Fibroblast of pulmonary artery (primary cell): ENCODE measurements at places on chromosomes 6 and 20.

DNA sequence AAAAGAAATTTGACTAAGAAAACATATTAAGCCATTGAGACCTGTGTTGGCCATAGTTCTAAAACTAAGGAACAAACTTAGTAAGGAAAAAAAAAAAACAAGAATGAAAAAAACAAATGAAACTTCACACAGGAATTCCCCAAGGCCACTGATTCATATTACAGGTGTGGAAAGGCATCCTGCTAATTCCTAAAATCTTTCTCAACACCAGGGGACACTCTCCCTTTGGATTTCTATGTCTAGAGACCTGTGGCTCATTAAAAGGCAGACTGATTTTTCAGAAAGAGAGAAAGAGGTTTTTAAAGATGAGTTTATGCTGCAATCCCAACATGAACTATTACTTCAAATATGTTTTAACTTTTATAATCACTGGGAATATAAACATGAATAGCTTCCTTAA, at the start of gene OR12D1:
OR12D1 (plus strand) TSS at position 341 of the 400 bp plus-strand sequence.
- no peak for DNase-seq

DNA sequence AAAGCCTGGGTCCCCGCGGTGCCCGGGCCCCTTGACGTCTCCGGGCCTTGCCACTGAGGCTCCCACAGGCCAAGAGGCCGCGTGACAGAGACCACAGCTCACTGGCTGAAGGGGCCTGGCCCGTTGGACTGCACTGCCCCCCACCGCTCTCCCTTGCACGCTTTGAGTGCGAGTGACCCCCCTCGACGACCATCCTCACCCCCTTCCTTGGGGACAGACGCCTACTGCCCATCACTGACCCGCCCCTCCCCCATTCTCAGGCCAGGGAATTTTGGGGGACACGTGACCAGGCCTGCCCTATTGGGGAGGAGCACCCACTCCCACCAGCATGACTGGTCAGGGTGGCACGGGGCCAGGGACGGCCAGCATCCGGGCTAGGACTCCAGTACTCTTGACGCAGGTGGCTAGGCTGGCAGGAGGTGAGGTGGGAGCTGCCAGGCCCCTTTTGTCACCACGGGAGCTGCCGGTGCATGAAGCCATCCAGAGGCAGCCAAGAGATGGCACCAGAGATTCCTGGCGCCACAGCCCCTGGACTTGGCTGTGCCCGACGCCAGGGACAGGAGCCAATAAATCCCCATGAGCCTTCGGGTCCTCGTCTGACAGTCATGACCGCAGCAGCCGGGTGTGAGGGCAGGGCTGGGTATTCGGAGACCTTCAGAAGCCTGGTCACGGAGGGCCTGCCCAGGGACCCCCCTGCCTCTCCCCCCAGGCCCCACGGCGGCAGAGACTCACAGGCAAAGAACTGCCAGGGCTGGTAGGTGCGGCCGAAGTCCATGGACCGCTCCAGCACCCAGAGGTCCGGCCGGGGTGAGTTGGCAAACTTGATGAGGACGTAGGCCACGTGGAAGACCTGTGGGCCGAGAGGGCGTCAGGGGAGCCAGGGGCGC, 14.5 kb downstream of the LAMA5 start:
- no peak for DNase-seq

DNA sequence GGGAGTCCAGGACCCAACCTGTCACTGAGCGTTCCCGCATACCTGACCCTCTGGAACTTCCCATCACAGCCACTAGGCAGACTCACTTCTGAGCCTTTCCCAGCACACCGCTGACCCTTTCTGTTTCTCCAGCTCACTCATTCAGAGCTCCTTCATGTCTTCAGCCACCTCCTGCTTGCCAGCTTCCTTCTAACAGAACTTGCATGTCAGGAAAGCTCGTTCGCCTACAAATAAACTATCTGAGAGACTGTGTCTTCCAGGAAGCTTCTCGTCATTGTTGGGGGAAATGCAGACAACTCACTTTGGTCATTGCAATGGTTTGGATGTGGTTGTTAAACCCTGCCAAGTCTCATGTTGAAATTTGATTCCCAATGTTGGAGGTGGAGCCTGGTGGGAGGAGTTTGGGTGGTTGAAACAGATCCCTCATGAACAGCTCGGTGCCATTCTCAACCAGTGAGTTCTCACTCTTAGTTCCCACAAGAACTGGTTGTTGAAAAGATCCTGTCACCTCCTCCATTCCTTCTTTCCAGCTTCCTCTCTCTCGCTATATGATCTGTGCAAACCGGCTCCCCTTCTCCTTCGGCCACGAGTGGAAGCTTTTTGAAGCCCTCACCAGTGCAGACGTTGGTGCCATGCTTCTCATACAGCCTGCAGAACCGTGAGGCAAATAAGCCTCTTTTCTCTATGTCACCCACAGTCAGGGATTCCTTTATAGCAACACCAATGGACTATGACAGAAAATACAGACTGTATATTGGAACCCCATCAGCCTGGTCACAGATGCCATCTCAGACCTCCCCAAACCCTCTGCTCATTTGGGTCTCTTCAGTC, 1.4 kb upstream of the MUC21 start:
- peak; percentile 79 for DNase-seq

DNA sequence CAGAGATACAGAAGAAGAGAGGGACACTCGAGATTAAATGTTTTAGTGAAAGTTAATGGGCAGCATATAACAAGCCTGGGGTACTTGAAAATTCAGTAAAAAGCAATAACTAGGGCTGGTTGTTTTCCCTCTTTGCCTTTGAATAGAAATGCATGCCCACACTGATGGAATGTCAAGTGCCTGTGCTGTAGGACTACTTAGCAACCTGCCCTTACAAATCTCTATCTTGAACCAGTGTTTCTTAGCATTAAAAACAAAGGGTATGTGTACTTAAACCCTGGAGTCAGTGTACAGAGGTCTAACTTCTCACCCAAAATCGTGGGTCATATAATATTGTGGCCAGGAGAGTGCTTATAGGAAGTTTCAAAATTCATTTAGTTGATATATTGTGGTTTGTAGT, 37.1 kb downstream of the RNF144B start:
- no peak for DNase-seq
